Progenitor cell of endocrine pancreas (in vitro differentiated cells): ENCODE measurements at places on chromosomes 7 and 10.

DNA sequence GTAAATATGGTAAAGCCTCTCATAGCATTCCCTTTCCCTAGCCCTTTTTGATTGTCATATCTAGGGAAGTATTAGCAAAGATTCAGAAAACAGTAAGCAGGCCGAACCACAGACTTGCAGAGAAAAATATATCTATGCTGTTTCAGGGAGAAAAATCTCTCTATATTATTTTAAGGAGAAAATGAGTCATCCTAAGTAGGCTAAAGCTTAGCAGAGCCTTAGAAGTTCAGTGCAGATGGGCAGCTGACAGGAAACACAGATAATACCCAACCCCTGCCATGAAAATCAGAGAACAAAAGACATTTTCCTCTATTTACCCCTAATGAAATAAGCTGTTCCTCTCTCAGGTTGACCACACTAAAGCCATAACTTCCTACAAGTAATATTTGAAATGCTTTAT, 16.5 kb downstream of the C1QL3 start:
- DNase-seq, result no peak

DNA sequence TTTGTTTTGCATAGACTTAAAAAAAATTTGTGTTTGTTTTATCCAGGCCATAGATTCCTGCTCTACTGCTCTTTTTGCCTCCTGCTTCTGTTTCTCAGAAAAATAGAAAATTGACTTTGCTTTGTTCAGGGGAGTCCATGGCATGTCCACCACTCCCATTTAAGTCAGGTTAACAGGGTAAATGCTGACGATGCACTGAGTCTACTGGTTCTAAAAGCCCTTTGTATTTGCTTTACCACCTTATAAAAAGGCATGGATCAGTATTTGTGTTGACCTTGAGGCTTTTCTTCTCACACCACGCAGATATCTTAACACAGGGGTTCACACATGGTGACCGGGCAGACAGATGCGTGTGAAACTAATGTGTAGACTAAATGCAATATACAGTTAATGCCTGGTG, 139.5 kb upstream of the RHEB start:
- DNase-seq, result no peak

DNA sequence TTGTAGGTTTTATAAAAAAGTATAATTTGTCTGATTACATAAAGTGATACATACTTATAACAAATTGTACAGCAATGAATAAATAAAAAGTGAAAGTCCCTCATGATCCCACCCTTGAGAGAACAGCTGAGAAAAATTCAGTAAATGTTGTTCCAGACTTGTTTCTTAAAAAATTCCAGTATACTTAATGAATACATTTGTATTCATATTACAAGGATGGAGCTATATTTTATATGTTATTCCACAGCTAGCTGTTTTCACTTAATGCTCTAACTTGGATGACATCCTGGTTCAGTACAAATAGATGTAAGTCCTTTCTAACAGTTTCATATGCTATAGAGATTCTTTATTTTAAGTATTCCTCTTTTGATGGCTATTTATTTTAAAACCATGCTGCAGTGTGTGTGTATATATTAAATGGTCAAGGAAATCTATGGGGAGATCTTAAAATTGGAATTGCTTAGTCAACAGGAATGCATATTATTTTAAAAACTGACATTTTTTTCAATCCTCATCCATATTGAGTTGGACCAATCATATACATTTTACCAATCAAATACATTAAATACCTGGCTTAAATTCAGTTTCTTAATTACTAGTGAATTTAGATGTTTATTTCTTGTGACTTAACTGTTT, 8.9 kb downstream of the STAMBPL1 start:
- no peak for DNase-seq

DNA sequence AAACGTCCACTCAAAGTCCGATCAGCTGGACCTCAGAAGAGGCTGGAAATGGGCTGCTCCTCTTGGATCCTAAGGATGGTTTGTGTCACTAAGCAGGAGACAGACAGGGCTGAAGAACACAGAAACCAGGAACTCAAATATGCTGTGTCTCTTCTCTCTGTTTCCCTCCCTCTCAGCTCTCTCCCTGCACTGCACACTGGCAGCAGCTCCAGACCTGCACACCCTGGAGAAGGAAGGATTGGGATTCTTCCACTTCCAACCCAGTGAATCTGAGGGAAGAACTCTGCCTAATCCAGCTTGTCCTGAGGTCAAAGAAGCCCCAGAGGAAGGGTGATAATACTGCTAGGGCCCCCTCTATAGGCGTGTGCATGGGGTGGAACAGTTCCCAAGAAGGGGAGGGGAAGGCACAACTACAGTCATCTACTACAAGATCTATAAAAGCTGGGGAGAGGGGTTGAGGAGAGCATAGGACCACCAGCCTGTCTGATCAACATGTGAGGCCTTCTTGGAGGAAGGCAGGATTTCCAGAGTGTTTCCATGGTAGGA, 22.7 kb upstream of the ZCCHC24 start:
- no peak for DNase-seq

DNA sequence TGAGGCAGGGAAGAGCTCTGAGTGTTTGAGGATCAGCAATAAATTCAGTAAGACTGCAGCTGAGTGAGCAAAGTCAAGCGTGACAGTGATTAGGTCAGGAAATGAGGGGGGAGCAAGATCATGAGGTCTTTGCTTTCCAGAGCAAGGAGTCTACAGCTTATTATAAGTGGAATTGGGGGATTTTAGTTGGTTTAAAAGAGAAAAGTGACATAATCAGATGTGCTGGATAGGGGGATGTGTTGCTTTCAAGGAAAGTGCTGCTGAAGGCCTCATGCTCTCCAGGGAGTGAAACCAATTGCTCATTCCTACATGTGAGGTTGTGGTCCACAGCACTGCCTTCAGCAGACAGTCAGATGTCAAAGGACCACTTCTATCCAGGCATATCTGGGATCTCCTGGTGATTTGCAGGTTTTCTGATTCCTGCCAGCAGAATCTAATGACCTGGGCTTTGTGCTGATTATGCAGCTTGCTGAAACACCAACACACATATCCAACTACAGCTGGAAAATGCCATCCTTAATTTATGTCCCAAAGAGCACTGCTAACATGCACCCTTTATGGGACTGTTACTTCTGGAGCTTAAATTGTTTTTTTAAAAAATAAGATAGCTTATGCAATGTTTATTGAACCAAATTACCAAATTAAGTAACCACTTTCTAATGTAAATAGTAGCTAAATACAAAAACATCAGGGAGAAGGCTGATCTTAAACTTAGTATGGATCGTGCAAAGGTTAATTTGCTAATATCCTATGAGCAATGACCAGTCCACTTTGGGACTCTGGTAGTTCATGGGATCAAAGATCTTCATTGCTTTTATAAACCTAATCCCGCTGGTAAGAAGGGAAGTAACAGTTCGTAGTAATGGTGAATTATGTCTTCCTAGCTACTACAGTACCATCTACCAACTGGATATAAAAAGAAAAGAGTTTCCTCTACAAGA, 607.6 kb downstream of the KCNMA1 start:
- DNase-seq, result no peak

GRCh38 chr10:110897184-110897583, 21.8 kb downstream of the BBIP1 start:
- DNase-seq, result no peak

- DNase-seq, result no peak
These were observed 705.5 kb downstream of the GRID1 start for GRCh38 chr10:85661123-85661522.

DNA sequence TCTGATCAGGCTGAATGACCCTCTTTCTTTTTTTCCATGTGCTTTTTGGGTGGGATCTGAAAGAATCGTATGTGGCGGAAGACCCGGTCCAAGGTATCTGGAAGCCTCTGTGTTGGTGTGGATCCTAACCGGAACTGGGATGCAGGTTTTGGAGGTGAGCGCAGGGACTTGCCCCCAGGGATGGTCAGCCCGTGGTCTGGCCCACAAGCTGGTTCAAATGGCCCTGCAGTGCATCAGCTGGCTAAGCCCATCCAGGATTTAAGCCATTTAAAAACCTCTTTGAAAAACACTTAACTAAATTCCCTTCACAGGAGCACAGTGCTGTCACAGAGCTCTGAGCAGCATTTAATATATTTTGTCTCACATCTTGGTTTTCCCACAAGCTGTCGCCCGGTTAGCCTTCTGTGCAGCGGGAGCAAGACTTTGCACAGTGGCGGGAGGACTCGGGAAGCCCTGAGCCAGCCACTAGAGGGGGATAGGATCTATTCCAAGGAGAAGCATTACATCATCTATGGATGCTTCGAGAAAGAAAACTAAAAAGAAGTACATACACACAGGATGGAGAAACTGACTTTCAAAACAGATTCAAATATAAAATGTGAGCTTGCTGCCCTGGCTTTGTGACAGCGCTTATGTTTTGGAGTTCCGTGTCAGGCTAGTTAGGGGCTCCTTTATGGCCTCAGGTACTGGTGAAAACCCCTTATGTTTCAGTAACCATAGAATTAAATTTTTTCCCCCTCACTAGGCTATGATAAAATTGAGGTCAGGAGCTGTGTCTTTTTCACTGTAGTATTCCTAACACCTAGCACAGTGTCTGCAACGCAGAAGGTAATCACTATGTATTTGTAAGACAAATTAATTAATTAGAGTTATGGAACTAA, 11.3 kb downstream of the CPA2 start:
- no peak for DNase-seq

DNA sequence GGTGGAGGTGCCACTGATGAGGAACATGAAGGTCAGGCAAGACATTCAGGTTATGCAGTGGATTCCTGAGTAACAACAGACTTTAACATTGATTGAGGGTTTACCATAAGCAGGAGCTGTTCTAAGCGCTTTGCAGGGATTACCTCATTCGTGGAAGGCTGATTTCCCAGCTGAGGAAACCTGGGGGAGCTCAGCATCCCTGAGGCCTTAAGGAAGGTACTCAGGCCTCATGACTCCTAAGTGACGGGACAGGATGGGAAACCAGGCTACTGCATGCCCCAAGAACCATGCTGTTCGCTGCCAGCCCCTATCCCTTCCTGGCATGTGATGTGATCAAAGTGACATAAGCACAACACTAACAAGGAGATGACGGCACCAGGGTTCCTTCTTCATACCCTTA, 143.6 kb upstream of the NFE2L3 start:
- no peak for DNase-seq

GRCh38 chr10:113991091-113991860, 52.4 kb upstream of the ADRB1 start:
- DNase-seq, result no peak

DNA sequence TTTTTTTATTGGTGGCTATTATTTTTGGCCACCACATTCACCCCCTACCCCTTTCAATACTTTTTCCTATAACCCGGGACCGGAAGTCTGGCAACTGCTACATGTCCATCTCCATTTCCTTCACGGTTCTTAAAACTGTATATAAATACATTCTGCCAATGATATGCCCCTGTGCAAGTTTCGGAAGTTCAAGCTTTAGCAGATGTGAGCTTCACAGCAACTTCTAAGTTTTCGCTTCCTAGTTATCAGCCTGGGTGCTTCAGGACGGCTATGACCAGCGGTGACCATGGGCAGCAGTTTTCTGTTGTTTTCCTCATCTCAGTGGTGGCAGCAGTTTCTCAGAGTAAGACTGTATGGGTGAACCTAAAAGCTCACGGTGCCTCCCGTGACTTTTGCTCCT, 153.5 kb upstream of the NFE2L3 start:
- DNase-seq, result no peak

GRCh38 chr7:158549616-158550393, 37.8 kb downstream of the PTPRN2 start:
- DNase-seq, result no peak

DNA sequence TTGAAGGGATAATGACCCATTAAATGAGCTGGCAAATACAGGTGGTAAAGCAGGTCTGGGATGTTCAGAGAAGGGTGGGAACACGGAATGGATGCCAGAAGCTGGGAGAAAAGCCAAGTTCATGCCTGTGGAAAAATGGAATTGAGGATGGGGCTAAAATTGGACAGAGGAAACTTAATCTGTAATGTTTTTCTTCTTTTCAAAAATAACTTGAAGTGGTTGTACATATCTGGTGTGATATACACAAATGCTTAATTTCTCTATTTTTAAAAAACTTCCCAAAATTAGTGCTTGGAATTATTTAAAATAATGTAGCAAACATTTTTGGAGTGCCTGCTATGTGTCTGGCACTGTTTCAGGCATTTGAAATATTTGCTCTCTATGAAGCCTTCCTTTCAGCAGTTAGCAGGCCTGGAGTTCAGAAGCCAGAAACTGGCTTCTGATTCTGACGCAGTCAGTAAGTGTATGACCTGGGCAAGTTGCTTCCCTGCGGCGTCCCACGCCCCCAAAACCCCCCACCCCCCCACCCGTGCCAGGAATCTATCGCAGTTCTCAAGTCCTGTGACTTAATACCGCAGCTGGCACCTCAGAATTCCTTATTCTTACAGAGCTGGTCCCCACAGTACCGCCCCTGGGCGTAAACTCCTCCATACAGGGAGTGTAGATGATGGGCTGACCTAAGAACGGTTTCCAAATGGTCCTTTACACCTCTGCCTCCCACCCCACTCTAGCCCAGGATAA, 828 bp upstream of the MALSU1 start:
- no peak for DNase-seq

GRCh38 chr10:77248104-77248790, 389.4 kb downstream of the KCNMA1 start:
- DNase-seq, result no peak

GRCh38 chr7:102944241-102944640, 31.4 kb downstream of the LRRC17 start:
- no peak for DNase-seq

DNA sequence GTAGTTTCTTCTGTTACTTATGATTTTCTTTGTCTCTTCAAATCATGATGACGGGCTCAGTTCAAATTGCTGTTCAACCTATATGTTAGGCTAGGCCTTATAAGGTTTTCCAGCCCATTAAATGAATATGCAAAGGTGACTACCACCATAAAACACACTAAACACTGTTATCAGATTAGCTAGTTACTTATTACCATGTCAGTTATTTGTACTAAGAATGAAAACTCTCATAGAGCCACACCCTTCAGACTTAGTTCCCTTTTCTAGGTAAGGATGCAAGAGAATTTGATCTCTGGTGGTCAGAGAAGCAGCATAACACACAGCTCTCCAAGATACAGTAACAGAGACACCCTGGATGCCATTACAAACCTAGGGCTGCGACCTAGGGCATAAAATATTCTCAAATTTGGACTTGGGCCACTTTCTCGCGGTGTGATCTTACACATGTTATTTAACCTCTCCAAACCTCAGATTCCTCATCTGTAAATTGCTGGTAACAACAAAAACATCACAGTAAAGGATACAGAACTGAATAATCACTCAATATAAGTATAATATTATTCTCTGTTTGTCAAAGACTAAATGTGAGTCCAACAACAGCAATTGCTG, 35.6 kb downstream of the ANKMY2 start:
- no peak for DNase-seq

- no peak for DNase-seq
These were observed 231.7 kb downstream of the HDAC9 start for GRCh38 chr7:18727115-18727870.

DNA sequence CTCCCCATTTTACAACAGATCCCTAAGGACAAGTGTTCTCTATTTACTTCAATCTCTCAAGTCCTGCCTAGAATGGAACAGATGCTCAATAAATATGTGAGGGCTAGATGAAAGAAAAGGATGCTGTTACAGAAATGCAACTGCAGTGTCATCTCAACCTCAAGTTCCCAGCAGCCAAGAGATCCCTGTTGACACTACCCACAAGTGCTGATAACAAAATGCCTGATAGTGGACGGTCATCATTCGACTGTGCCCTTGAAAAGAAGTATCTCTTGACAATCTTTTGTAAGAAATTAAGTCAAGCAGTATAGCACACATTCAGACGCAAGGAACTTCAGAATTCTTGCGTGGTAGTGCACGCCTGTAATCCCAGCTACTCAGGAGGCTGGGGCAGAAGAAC, 133.2 kb downstream of the PARD3 start:
- no peak for DNase-seq
